CD4-positive, alpha-beta T cell treated with Interleukin-4 for 4 hours (primary cell): ENCODE measurements at places on chromosomes 12 and 14.
A peak's percentile ranks its signal among the peaks of the same experiment; 100 is the strongest.

DNA sequence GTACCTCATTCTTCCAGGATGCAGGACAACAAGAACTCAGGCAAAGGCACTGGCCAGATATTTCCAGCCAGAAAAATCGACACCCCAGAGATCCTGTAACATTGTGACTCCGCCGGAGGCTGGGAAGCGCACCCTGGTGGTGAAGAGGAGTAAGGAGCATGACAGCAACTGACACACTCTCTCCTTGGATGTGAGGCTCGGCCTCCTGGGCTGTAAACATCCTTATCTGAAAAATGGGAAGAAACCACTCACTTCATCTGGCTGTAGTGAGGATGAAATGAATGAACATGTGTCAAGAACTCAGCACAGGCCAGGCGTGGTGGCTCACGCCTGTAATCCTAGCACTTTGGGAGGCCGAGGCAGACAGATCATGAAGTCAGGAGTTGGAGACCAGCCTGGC lies 27.5 kb downstream of the TCHP start:
- DNase-seq = peak; percentile 30

GRCh38 chr12:103172447-103173112 lies 215.1 kb downstream of the ASCL1 start:
- no peak for DNase-seq

DNA sequence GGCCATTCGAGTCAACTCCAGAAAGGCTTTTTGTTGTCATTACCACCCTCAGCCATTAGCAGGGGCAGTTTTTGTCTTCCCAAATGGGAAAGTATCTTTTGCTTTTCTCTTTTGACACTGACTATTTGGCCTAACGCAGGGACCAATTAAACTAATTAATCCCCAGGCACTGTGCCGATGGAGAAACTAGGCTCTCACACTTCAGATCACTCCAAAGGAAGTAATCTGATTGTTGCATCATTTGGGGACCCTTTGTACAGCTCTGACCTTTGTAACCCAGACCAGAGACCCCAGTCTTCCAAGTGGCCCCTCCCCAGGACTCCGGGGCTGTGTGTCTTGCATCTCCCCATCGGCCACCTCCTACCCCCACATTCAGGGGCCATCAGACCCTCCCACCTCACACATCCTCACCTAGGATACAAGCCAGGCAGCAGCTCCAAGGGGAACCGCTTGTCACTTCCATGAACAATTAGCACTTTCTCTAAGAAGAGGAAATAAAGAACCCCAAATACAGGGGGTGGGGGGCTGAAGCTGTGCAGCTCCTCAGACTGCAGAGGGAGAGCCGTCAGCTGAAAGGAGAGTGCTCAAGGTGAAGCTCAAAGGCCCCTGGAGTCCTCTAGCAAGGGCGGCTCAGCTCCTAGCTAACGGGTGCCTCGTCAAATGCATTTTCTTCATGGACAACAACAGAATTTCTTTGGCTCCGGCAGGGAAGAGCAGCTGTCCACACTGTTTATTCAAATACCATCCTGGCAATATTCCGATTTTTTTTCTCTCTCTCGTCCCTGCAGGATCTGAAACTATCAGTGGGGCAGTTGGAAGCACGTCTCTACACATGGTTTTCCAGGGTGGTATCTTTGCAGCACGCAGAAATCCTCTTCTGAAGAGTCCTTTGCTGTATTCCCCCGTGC lies 64.3 kb upstream of the DIO3 start:
- no peak for DNase-seq

GRCh38 chr12:24444634-24445033 lies 495.2 kb upstream of the SOX5 start:
- DNase-seq = no peak

DNA sequence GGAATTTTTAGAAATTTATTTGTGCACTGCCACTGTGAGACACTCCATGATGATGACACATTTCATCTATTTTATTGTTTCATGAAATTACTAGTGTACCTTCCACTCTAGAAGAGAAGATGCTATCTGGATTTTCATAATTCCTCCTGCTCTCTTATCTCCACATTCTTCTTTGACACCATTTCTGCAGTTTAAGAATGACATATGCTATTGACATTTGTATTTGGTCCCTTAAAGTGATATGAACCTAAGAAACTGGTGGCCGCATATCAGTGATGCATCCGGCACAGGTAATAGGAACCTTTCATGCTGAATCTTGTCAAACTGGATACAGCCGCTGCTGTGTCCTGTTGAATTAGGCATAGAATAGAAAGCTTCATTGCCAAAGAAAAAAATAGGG lies 696.3 kb downstream of the TMEM121 start:
- no peak for DNase-seq

GRCh38 chr14:98544174-98544573 lies 727.8 kb downstream of the BCL11B start:
- DNase-seq = no peak

GRCh38 chr12:108123402-108123801 lies 5.7 kb upstream of the WSCD2 start:
- DNase-seq = no peak
